ENCODE measurements at places on chromosomes 16 and 17.

GRCh38 chr17:63853260-63853659 is 10.8 kb upstream of the SMARCD2 start:
- no peak for DNase-seq

- no peak for DNase-seq
Observed at GRCh38 chr17:32555611-32556310, 69.0 kb downstream of the CDK5R1 start.

DNA sequence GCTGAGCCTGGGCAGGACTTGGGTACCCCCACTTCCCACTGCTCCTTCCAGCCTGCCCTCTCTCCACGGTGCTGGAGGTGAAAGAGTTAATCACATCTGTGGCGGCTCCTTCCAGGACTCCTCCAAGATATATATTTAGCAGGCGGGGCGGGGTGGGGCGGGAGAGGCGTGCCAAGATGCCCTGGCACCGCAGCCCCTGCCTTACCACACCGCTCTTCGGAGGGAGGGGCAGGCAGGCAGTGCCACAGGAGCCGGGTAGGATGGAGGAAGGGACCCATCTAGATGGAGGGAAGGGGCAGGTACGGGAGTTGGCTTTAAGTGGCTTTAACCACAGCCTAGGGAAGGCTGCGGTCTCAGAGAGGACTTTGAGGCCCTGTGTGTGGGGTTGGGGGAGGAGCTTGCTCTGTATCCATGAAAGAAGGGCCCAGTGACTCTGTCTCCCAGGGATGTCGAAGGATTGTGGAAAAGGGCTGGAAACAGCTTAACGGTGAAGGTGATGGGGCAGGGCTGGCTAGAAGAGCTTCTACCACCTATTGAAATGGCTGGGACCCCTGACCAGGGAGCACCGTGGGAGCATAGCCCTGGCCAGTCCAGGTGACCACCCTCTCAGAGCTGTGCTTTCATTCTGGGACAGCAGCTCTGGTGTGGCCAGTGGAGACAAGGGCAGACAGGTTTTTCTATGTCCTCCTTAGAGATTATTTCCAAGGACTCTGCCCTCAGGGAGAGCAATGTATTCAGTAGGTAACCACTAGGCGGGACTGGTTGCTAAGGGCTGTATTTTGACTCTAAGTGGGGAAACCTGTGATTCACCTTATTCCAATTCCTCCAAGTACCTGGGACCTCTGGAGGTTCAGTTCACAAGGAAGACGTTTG is 13.0 kb downstream of the GPR142 start:
- no peak for DNase-seq

GRCh38 chr17:3295632-3296031 is 2.5 kb downstream of the OR3A1 start:
- DNase-seq: no peak

GRCh38 chr16:21590287-21590686 is 9.1 kb upstream of the METTL9 start:
- no peak for DNase-seq
